ENCODE measurements at places on chromosomes 1 and 21.

DNA sequence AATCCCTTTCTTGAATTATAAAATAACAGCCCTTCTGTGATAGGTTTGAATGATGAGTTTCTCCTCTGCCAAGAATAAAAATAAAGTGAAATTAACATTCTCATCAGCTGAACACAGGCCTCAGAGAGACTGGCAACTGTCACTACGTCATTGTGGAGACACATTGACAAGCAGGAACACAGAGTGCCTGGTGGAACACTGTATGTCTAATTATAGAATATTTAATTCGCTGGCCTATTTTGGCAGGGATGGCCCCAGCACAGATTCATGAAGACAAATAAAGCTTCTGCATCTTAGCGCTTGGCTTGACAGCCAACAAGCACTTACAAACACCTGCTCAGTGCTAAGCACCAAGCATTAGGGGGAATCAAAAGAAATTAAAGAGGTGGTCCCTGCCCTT is 52.0 kb upstream of the SMYD2 start:
- H3K4me1 ChIP-seq: peaks cover 23% of the 10 kb centered on the region
- DNase-seq: peak; percentile 29
- no peaks in the 10 kb centered on the region for H3K36me3 ChIP-seq
- H3K27ac ChIP-seq: peak overlapping the region; percentile 86

DNA sequence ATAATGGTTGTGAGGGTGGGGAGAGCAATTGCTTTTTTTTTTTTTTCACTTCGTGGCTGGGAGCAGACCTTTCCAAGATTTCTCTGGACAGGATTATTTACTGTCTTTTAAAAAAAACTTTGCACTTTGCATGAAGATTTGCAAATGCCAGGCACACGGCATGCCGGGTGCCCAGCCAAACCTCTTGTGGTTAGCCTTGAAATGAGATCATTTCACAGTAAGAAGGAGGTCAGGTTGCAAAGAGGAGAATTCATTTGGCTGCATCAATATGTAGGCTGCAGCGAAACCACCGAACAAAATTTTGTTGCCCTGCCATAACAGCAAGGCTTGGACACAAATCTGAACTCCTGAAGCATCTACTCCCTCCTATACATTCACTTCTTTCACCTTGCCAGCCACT is 36.5 kb upstream of the KCND3 start:
- no peak overlapping the region for H3K4me3 ChIP-seq
- no peak overlapping the region for H3K27ac ChIP-seq
- no peaks in the 10 kb centered on the region for H3K27me3 ChIP-seq
- peaks cover 11% of the 10 kb centered on the region for H3K4me1 ChIP-seq

DNA sequence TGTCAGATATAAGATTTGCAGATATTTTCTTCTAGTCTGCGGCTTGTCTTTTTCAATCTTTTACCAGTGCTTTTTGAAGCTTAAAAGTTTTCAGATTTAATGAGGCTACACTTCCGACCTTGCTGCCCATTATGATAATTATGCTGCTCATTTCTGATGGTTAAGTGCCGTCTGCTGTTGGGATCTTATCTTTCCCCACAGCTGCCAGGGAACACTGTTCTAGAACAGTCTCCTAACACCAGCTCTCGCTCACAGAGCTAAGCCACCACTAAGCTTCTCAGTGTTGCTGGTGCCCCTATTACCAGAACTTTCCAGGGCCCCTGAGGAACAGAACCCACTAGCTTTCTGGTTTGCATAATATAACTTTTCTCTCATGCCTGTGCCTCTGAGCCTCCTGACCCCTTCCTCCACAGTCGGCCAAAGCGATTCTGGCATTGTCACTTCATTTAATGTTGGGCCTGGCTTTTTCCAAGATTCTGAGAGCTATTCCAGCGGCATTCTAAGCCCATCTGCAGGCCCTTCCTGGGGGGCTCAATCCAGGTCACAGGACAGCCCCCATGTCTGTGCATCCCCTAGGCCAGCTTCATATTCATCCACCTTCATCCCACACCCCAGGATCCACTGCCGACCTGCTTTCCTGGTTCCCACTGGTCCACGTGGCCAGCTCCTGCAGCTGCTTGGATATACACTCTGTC is 237.0 kb downstream of the PTPRU start:
- no peaks in the 10 kb centered on the region for H3K36me3 ChIP-seq
- no peak overlapping the region for H3K4me3 ChIP-seq
- H3K27ac ChIP-seq: no peak overlapping the region

DNA sequence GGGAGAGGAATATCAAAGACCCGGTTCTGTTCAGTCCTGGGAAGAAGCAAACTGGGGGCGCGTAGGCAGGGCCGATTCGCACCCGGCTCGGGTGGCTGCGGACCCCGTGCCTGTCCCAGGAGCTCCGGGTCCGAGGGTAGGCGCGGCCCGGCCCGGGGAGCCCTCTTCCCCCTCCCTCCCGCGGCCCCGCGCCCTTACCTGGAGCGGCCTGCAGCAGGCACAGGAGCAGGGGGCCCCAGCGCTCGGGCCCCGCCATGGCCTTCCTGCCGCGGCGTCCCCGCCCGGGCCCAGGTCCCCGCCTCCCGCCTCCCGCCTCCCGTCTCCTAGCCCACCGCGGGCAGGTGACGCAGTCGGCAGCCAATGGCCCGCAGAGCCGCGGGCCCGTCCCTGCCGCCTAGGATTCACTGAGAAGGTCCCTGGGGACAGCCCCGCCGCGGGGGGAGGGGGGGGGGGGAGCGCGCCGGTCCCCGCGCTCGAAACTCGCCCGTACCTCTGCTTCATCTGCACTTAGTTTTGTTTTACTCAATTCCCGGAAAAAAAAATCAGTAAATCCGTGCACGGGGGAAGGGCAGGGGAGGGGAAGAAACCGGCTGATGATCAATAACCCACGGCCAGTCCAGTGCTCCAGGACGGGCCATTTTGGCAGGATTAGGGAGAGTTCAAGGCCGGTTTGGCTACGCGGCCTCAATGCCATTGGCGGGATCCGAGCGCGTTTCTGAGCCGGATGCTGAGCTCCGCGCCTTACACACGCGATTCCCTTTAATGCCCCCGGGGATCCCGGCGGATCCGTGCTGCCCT is at the start of gene IFNLR1:
Gene IFNLR1, minus strand, starts transcription at position 297 of the 798 bp plus-strand sequence. Its CDS starts 41 bp downstream, at position 256.
- H3K4me3 ChIP-seq: peak within 1 kb of the TSS; percentile 77
- DNase-seq: peak; percentile 41
- H3K36me3 ChIP-seq: no peaks in the 10 kb centered on the region
- H3K27ac ChIP-seq: peak within 1 kb of the TSS; percentile 75
- H3K4me1 ChIP-seq: peaks cover 7% of the 10 kb centered on the region
- no peaks in the 10 kb centered on the region for H3K27me3 ChIP-seq

DNA sequence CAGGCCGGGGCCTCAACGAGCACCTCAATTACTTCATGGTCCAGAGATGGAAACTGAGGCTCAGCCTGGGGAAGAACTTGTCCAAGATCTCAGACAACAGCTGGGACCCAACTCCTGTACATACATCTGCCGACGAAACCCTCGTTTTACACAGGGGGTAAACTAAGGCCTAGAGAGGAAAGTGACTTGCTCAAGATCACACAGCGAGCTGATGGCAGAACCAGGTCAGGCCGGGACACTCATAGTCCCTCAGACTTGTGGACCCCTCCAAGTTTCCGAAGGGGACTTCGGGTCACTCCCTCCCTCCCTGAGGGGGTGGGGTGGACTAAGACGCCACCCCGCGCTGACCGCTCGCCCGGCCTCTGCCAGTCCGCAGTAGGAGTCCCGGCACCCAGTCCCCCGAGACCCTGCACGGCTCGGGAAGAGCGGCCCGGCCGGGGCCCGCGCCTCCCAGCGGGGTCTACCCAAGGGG is 430 bp downstream of the WASF2 start:
- H3K4me3 ChIP-seq: peak overlapping the region; percentile 94
- peak overlapping the region; percentile 99 for H3K27ac ChIP-seq
- DNase-seq: no peak
- H3K27me3 ChIP-seq: no peaks in the 10 kb centered on the region
- peaks cover 33% of the 10 kb centered on the region for H3K4me1 ChIP-seq

DNA sequence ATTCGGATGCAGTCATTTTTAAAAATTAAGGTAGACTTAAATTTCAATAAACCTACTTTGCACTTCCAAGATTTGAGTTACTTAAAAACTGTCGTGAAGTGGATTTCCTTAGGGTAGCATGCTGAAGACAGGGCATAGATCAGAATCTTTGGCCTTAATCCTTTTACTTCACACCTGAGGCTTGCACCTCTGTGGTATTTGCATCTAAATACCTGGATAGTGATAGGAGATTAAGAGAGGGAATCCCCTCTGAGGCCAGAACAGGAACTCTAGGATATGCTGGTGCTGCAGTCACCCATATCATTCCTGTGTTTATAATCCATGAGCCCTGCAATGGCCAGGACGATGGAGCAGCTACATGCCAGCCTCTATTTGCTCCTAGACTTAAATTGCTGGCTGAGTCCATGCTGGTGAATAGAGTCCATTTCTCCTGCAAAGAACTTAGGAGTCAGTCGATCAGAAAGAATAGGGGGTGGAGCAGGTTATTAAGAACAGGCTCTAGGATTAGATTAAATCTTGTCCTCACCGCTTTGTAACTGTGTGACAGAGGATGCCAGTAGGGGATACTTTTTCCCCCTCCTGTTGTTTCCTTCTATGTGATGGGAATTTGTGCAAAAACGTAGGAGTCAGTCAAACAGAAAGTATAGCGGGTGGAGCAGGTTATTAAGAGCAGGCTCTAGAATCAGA is 333.6 kb downstream of the DUSP10 start:
- no peaks in the 10 kb centered on the region for H3K36me3 ChIP-seq
- no peaks in the 10 kb centered on the region for H3K4me1 ChIP-seq
- H3K27me3 ChIP-seq: no peaks in the 10 kb centered on the region
- no peak overlapping the region for H3K27ac ChIP-seq
